ENCODE measurements at places on chromosomes 12 and 14.
A peak's percentile ranks its signal among the peaks of the same experiment; 100 is the strongest.

- peak; percentile 72 for DNase-seq
Observed at GRCh38 chr14:52879958-52880357, 70.9 kb downstream of the FERMT2 start.

DNA sequence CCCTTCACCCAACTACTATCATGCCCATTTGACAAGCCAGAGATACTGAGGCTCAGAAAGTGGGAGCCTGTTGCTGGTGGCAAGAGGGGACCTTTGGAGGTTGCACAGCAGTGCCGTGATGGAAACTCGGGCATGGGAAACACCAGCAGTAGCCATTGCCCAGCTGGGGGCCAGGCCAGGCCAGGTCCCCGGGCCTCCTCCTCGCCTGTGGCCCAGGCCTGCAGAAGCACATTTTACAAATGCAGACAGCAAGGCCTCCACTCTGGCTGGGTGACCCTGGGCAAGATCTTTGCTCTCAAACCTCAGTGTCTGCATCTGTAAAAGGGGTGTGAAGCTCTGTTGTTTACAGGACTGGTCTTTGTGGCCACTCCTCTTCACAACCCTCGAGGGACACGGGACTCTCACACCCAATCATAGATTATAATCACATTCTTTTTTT, 4.5 kb upstream of the SH2B3 start:
- no peak for DNase-seq

DNA sequence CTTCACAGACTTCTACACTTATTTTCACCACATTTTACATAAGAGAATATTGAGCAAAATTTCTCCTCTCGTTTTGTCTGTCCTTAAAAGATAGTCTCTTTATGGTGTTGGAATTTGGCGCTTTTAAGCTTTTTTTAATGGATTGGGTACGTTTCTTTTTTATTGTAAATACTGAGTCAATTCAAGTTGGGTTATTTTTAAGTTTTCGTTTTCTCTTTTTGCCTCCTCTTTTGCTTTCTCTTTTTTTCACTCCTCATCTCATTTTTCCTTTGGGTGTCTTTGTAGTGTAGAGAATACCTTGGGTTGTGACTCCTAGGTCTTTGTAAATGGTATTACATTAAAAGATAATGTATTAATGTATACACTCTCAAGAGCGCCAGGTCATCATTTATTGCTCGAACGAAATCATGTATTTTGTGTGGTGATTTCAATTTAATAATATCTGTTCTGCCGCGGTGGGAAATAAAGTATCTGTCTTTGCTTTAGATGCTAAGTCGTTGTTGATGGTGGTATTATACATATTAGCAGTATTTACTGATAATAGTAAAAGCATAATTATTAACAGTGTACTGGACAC, 845 bp downstream of the TMX1 start:
- DNase-seq = no peak

DNA sequence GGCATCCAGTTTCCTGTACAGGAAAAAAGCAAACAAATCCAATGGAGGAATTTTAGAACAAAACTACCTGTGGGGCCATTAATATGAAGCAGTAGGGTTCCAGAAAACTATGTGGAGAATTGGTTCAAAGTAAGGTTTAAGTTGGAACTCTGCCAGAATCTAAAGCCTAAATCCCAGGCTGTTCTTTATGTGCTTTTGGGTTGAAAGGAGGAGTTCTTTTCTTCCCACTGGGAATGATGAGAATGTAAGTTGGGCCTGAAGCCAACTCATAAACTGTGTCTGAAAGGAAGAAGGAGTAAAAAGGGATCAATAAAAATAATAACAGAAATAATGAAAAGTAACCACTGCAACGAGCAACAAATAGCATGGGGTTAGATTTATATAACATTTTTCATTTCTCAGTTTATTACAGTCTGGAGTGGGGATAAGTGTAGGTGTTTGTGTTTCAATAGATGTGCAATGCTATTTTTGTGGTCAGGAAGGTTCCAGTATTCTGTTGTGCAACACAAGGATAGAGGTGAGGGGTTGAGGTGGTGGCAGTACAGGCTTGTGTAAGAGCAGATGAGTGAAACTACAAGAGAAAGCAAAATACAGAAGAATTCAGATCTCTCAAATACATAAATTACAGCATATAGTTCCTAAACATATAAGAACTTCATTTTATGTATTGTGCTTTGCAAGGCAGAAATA, 373.6 kb downstream of the EMP1 start:
- DNase-seq = no peak

GRCh38 chr14:100725587-100726387, 905 bp upstream of the DLK1 start:
- no peak for DNase-seq
